ENCODE measurements at places on chromosomes 5 and 9.

DNA sequence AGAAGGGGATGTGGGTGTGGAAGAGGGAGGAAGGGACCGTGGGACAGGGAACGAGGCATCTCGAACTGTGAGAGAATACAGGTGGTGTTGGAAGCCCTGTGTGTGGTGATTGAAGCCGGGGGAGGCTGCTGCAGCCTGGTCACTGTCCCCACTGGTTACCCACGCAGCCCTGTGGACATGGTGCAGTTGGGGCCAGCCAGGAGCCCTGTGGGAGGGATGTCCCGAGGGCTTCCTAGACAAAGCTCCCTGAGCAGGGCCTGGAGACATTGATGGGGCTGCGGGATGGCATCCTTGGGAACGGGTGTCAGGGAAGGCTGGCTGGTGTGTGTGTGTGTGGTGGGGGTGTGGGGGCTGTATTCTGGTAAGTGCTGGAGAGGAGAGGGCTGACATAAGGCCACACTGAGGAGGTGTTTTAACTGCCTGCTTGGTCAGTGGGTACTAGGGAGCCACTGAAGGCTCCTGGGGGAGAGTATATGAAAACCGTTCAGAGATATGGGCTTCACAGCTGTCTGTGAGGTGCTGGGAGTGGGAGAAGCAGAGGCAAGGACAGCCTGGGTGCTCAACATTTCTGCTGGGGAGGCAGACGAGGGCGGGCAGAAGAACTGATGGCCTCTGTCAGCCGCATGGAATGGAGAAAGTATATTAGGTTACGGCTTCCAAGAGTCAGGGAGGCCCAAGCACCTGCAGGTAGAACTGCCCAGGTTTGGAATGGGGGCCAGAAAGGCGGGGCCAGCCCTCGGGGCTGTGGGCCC is 20.0 kb downstream of the WNK2 start:
- DNase-seq, result no peak

DNA sequence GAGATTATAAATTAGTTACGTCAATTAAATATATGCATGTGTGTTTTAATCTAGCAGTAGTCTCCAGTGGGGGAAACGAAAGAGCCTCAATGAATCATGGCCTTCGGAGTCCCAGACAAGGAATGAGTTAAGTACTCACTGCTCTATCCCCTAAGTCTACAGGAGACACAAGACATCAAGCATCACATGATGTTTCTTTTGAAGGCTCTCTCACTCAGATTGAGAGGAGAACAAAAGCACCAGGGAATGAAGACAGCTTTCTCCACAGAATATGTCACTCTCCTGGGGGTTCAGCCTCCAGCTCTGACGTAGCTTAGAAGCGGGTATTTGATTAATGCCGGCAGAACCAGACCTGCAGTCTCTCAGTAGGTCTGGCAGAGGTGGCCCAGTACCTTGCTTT is 381.4 kb downstream of the ACTL7B start:
- DNase-seq, result no peak

DNA sequence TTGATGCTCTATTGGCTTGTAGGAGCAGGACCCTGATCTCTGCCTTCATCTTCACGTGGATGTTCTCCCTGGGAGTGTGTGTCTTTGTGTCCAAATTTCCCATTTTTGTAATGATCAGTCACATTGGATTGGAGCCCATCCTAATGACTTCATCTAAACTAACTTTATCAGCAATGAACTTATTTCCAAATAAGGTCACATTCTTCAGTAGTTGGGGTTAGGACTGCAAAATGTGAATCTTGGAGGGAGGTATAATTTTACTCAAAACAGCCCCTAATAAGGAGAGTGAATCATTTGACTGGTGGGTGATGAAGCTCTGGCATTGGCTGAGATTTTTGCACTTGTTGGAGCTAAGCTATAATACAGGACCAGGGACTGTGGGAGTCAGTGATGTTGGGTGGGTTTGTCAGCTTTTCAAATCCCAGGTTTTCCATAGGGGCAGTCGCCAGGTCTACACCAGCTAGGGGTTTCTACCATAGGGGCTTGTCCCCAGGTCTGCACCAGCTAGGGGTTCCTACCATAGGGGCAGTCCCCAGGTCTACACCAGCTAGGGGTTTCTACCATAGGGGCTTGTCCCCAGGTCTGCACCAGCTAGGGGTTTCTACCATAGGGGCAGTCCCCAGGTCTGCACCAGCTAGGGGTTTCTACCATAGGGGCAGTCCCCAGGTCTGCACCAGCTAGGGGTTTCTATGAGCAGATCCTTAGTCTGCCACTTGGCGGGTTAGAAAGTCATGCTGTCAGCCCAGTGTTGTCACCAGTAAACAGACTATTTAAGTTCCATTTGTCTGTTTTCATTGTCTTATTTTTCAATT is 382.6 kb upstream of the DAP start:
- no peak for DNase-seq

DNA sequence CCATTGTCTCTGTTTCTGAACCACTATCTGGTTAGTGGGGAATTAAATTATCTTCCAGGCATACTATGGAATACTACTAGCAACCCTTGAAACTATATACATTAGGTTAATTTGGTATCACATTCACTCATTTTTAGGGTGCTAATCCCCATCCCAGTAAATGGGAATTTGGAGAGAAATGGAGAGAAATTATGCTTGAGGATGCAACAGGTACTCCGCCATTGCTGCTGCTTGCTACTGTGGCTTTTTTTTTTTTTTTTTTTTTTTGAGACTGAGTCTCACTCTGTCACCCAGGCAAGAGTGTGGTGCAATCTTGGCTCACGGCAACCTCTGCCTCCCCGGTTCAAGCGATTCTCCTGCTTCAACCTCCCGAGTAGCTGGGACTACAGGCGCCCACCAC is 66.1 kb downstream of the AK8 start:
- DNase-seq, result no peak

- DNase-seq, result no peak
Measured at GRCh38 chr5:174491761-174492350, 232.5 kb upstream of the MSX2 start.

DNA sequence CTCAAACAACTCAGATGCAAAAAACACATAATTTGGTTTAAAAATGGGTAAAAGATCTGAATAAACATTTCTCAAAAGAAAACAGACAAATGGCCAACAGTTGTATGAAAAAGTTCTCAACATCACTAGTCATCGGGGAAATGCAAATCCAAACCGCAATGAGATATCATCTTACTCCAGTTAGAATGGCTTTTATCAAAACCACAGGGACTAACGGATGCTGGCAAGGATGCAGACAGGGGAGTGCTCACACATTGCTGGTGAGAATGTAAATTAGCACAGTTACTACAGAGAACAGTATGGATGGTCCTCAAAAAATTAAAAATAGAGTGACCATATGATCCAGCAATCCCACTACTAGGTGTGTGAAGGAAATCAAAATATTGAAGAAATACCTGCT is 589.1 kb upstream of the ADAMTS16 start:
- no peak for DNase-seq

All from suprapubic skin (tissue), 4 donors.